ENCODE measurements at places on chromosomes 16 and 17.

GRCh38 chr16:31502981-31503380, 5.2 kb downstream of the RUSF1 start:
- no peak for DNase-seq

GRCh38 chr16:24626256-24626655, 86.9 kb downstream of the RBBP6 start:
- no peak for DNase-seq

GRCh38 chr16:66619534-66620428, 15.3 kb downstream of the CMTM3 start:
- no peak for DNase-seq

DNA sequence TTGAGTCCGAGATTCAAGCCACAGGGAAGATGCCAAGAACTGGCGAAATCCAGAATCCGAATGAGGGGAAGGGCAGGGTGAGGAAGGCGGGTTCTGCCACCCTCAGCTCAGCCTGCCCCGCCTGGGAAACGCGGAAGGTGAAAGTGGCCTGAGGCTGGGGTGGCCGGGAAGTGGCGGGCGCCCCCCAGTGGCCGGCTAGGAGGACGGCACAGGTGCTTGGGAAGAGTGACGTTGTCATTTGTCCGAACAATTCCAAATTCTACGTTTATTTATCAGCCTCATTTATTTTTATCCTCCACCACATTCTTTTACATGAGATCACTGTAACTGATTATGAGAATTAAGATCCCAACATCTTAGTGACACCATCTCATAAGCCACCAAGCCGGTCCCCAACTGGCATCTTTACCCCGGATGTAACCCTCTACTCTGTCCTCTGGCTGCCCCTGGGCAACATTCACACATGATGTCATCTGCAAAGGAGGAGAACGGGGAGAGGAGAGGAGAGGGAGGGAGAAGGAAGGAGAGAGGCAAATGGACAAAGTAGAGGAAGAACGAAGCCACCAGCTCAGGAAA, 21.3 kb downstream of the SRCIN1 start:
- DNase-seq = peak; percentile 68

GRCh38 chr16:13436641-13437412, 483.1 kb upstream of the ERCC4 start:
- peak; percentile 83 for DNase-seq

- DNase-seq = no peak
Observed at GRCh38 chr16:9203956-9204355, 112.5 kb downstream of the HAPSTR1 start.

DNA sequence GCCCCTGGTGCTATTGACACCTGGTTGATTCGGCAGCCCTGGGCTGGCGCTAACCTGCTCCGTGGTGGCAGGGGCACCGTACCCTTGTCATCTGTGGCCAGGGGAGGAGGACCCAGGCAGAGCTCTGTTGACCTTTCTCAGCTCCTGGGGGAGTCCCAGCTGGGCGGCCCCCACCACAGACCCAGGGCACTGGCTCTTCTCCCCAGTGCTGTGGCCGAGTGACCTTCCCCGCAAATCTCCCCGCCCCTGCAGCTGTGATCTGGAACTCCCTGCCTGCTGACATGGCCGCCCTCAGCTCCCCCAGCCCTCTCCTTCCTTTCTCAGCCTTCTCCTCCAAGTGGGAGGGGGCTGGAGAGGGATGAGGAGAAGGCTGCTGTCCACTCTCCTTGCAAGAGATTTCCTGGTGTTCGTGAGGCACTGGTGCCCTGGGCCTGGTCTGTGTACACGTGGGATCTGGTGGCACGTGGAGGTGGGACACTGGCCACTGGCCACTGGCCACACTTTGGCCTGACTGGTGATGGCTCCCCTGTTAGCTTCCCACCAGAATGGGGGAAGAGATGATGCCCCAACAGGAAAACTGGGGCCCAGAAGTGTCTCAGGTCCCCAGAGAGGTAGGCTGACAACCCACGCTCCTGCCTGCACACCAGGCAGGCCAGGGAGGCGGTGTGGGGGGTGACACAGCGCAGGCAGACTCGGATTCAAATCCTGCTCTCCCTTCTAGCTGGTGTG, 8.2 kb downstream of the FMNL1 start:
- DNase-seq = peak; percentile 63

DNA sequence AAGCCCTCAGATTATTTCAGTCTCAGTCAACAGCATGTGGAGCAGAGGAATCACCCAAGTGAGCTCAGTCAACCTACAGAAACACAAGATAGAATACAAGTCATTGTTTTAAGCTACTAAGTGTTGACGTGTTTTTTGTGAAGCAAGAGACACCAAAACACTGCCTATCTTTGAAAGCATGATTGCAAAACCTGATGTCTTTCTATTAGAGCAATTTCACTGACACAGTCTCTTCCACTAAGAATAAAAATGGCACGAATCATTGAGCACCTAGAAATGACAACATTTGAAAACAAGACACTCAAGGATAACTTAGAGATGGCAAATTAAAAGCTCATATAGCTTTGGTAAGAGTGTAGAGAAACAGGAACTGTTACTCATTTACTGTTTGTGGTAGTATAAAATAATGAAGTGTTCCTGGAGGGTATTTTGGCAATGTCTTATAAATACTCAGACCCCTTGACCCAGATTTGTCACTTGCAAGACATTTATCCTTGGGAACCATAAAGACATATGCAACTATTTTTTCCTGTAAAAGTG, 407.1 kb upstream of the XYLT1 start:
- DNase-seq = no peak

GRCh38 chr17:55402374-55402773, 19.3 kb downstream of the MMD start:
- no peak for DNase-seq

DNA sequence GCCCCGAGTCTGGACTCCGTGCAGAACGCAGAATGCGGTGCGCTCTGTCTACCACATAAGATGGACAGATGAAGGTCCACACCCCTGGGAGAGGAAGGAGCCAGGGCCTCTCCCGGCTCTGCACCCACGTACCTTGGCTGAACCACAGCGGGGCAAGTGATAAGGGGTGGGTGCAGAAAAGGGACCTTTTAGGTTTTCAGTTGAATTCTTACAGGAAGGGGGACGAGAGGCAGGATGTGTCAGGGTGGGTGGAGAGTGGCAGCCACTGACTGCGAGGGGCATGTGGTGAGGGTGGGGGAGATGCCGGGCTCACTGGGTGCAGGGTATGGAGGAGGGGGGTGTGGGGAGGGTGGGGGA, 372 bp downstream of the CD300A start:
- DNase-seq = peak; percentile 45
